ENCODE measurements at places on chromosomes 3 and 15. TPM values are rescaled to one million over a fixed set of nuclear protein-coding genes. Genes with fewer than 3 reads are reported as not detected.

GRCh38 chr3:110533089-110533488, 538.5 kb upstream of the NECTIN3 start:
- DNase-seq, result no peak

Gene ISLR
- total RNA-seq, result 0.13 TPM

GRCh38 chr15:87492321-87492720, 764.2 kb downstream of the NTRK3 start:
- no peak for DNase-seq

DNA sequence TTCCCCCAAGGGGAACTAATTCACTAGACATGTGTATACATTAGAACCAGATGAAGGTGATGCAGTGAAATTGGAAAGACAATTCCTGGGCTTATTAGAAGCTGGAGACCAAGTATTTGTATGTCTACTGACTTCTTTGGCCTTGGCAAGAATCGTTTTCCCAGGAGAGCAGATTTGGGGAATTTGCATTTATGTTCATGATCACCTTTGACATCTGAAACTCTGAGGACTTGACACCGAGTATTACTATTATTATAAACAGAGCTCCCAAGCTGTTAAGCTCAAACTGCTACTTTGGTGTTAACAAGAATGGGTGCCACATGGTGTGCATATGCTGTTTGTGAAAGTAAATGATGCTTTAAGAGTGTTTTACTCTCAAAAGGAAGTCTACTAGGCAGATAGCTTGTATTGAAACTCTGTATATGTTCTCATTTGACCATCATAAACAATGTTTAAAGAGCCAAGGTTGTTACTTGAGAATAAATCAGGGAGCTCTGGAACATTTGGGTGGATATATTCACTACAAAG, 519.8 kb upstream of the GOLIM4 start:
- no peak for DNase-seq

GRCh38 chr15:44028349-44028748, 166.7 kb downstream of the FRMD5 start:
- DNase-seq, result peak; percentile 58

Gene DUOXA2
- not detected for total RNA-seq

Gene BCL6
- total RNA-seq, result 34.0 TPM

DNA sequence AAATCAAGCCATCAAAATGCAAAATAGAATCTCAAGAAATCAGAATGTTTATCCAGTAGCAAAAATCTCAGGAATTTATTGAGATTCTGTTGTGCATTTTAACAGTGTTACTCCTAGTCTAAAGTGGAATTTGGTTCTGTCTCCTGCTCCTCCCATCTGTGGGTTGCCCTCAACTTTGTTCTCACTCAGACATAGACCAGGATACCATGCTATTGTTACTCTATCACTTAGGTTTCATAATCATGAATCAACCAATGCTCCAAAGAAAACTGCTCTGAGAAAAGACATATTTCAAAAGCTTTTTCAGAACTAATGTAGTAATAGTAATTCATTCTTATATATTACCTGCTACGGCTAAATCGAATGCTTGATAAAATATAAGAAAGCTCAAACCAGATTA, 274.7 kb downstream of the RBMS3 start:
- DNase-seq, result peak; percentile 31

Gene FBXW12
- not detected for total RNA-seq

GRCh38 chr3:118987477-118987876, 47.2 kb downstream of the IGSF11 start:
- DNase-seq, result no peak

- DNase-seq, result no peak
Observed at GRCh38 chr15:77030048-77030927, 35.4 kb downstream of the PSTPIP1 start.

- no peak for DNase-seq
Observed at GRCh38 chr3:167109746-167110145, 270.4 kb downstream of the ZBBX start.

GRCh38 chr3:184588776-184589175, 27.2 kb downstream of the EPHB3 start:
- no peak for DNase-seq

DNA sequence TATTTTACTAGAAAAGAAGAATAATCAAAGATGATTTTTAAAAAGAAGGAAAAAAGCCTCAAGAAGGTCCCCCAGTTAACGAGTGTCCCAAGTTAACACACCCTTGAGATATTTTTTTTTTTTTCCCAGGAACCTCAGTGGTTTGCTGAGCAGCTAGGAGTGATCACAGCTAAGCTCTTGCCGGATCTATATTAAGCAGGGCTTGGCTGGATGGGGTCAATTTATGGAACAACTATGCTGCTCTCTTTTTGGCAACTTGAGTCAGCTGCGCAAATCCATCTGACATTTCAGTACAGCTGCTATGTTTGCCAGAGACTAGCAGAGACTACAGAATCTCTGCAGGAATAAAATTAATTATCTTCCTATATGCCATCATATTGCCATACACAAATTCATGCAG, at the start of gene LMOD3:
Gene LMOD3 (minus strand): TSS at position 193 of the 400 bp plus-strand sequence. CDS start 209 bp downstream, outside the sequence.
- peak; percentile 85 for DNase-seq

GRCh38 chr15:53384417-53384816, 375.0 kb downstream of the WDR72 start:
- DNase-seq, result no peak

GRCh38 chr3:173599673-173600072, 202.1 kb downstream of the NLGN1 start:
- no peak for DNase-seq

DNA sequence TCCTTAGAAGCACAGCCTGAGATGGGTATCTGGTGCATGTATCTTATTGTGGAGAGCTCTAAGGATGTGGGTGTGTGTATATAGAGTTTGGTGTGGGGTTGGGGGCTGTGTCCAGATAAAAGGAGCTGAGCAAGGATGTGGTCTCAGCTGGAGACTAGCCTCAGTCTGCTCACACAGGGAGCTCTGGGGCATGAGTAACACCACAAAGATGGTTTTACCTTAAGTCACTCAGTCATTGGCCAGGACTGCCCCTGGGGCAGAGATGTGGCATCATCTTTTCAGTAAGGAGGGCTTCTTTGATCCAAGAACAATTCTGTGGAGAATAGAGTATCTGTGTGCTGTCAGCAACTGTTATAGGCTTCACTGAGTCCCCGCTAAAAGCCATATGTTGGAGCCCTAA, 163.4 kb upstream of the NUDT16 start:
- DNase-seq, result peak; percentile 84

DNA sequence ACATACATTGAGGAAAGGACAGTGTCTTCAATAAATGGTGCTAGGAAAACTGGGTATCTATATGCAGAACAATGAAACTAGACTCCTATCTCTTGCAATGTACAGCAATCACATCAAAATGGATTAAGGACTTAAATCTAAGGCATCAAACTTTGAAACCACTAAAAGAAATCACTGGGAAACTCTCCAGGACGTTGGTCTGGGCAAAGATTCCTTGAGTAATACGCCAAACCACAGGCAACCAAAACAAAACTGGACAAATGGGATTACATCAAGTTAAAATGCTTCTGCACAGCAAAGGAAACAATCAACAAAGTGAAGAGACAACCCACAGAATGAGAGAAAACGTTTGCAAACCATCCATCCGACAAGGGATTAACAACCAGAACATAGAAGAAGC, 14.5 kb downstream of the LAMP3 start:
- DNase-seq, result peak; percentile 80

Data from LHCN-M2 (cell line).